ENCODE measurements at places on chromosomes 11 and 22.

GRCh38 chr22:42816336-42816735, 40.7 kb downstream of the ARFGAP3 start:
- DNase-seq = no peak

DNA sequence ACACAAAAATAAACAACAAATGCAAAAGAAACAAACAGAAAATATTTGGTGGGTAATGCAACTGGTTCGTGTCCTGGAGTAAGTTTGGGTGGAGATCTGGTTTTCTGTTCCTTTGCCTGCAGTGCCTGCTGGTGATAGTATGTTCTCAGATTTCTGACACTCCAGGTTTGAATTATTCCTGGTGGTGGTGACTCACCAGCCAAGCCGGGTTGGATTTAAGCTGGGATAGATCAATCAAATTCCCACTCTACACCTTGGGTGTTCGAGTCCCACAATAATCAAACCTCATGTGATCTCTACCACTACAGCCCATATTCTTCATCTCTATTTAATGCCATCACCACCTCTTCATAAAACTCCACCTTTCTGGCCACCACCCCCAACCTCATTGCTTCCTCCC, 421.8 kb downstream of the NTM start:
- no peak for DNase-seq

GRCh38 chr11:63510360-63511047, 4.6 kb downstream of the LGALS12 start:
- DNase-seq = no peak

GRCh38 chr11:20163783-20164481, 3.7 kb upstream of the DBX1 start:
- DNase-seq = no peak

DNA sequence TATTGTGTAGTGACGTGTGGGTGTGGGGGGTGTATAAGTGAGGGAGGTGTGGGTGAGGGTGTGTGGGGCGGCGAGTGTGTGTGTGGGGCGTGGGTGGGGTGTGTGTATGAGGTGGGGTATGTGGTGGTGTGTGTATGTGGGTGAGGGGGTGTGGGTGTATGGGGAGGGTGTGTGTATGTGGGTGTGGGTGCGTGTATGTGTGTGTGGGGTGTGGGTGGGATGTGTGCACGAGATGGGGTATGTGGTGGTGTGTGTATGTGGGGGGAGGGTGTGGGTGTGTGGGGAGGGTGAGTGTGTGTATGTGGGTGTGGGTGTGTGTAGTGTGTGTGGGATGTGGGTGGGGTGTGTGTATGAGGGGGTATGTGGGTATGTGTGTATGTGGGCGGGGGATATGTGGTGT, 205.5 kb downstream of the OPCML start:
- no peak for DNase-seq

DNA sequence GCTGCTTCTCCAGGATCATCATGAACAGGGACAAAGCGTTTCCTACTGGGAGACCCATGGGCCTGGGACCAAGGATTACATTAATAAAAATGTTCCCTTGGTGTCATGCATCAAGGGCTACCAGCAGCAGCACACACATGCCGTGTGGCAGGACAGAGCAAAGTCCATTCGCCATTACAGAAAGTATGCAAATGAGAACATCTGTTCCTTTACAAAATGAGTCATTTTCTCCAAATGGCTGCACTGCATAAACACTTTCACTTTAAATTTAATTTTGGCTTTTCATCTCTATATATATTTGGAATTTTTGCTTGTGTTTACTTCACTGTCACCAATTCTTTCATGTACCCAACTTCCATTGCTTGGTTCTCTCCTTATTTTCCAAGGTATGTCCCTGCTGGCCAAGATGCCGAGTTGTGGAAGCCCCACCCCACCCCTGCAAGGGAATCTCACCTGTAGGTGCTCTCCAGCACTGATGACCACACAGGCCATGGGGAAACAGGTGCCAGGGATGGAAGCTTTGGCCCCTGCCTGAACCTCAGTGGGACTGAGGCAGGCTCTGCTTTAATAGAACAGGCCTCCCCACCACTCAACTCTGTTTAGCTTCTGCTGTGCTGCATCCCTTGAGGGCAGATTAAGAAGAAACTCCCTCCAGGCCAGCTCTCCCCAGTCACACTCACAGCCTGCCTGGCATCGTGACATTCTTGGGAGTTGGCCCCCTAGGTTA, 15.6 kb upstream of the GNAZ start:
- DNase-seq = no peak

Data from NB4 (cell line).